ENCODE measurements at places on chromosomes 7 and 10.

DNA sequence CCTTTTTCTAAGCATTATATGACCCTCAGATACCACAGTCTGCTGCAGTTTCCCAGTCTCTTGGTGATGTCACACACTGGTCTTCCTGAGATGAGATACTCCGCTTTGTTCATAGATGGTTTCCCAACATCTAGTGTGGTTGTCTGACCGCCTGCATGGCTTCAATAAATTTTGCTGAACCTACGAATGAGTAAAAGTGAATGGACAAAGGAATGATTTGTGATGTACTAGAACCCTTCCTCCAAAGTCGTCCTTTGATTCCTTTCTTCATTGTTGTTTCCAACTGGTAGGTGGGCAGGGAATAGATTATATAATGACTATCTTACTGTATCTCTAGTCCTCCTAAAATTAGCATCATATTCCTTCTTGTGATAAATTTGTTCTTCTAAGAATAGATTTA, 82.5 kb downstream of the SLC35B4 start:
- no peak for DNase-seq

- DNase-seq = no peak
These were observed 8.1 kb downstream of the DOCK1 start for GRCh38 chr10:126913316-126913715.

GRCh38 chr7:36188266-36188665, 35.2 kb downstream of the EEPD1 start:
- no peak for DNase-seq

DNA sequence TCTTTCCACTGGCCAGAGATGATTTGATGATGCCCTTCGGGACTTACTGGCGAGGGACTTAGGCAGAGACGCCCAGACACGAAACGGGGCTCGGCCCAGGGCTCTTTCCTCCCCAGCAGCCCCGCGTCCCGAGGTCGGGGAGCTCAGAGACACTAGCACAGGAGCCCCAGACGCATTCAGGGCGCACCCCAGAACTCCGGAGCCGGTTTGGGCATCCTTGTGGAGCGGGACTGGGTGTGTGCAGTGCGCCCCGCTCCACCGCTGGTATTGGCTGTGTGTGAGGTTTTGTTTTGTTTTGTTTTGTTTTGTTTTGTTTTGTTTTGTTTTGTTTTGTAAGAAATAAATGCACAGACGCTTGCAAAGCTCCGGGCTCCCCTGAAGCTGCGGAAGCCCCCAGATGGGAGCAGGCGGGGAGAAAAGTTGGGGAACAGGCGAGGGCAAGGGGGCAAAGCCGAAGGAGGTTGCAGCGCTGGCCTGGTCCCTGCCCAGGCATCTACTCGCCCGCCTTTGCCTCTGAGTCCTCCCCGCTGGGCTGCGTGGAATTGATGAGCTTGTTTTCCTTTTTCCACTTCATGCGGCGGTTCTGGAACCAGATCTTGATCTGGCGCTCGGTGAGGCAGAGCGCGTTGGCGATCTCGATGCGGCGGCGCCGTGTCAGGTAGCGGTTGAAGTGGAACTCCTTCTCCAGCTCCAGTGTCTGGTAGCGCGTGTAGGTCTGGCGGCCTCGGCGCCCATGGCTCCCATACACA, 1.9 kb upstream of the HOXA5 start:
- no peak for DNase-seq

DNA sequence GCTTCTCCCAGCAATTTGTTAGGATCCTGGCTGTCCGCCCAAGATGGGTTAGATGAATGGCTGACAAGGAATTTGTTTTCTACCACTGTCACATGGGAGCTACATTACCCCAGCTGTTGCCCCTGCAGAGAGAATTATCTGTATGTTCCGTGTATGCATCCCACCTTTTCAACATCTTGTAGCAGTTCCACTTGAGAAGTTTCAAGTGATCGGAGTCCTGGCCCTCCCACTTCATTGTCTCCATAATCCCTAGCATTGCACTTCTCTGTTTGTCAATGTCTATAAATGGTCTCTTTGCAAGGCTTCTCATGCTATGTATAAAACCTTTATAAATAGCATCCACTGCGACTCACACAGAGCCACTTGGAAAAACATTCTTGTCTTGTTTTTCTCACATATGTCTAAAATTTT, 972.5 kb downstream of the CNTNAP2 start:
- no peak for DNase-seq

- DNase-seq = no peak
These were observed 537 bp downstream of the NAPEPLD start for GRCh38 chr7:103148131-103148993.

- no peak for DNase-seq
These were observed 19.7 kb downstream of the ESYT2 start for GRCh38 chr7:158809596-158809995.

DNA sequence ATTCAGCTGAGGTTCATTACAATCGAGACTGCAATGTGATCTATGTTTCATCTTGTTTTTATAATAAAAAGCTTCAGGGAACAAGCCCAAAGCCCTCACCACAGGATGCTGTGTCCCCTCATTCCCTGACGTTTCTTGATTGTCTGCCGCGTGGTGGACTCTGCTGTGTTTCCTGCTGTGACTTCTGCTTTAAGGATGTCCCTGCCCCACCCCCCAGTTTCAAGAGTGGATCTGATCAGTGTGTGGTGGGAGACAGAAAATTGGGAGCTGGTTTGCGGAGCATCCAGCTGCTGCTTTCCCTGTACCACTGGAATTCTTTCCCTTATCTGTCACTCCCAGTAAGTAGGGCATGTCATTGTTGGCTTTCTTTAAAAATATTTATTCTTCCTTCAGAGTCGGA, 86.2 kb downstream of the CREM start:
- DNase-seq = no peak

- DNase-seq = no peak
These were observed 20.7 kb upstream of the GDF10 start for GRCh38 chr10:47279276-47279675.

- DNase-seq = no peak
These were observed 21.7 kb upstream of the MACC1 start for GRCh38 chr7:20238754-20239324.

Data from stimulated activated CD8-positive, alpha-beta memory T cell treated with anti-CD3 and anti-CD28 coated beads, Interleukin-7, amount 100 ng/mL, for 48 hours (primary cell).